Stimulated activated CD4-positive, alpha-beta T cell treated with anti-CD3 and anti-CD28 coated beads, Interleukin-1b, Interleukin-23, amount 100 ng/mL, for 48 hours (primary cell): ENCODE measurements at places on chromosomes 5 and 9.
A peak's percentile ranks its signal among the peaks of the same experiment; 100 is the strongest.

DNA sequence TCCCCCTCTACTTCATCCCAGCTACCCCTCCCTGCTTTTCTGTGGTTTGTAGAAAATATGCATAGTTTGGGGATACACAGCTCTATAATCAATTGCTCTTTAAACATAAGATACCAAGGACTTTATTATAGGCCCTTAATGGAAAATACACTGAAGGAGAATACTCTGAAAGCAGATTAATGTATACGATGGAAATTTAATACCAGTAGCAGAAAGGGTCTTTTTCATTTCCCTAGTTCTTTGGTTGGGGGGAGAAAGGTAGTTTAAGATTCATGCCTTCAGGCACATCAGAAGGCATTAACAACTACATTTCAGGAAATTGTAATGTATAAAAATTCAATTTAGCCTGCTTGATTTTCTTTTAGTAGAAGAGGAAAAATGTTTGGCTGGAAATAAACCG is 452.9 kb upstream of the ZNF608 start:
- DNase-seq = no peak

GRCh38 chr5:29263915-29264351 is 1929.6 kb upstream of the CDH6 start:
- DNase-seq = no peak

DNA sequence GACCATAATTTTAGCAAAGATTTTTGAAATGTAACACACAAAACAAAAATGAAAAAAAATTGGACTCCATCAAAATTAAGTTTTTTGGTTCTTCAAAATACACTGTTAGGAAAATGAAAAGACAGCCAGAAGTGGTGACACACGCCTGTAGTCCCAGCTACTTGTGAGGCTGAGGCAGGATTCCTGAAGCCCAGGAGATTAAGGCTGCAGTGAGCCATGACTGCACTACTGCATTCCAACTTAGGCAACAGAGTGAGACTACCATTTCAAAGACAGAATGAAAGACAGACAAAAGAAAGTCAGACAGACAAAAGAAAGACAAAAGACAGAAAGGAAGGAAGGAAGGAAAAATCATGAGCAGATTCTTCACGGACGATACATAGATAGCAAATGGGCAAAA is 7.5 kb downstream of the DIAPH1 start:
- DNase-seq = no peak

- peak; percentile 42 for DNase-seq
Observed at GRCh38 chr5:96434201-96434645, 1.2 kb upstream of the PCSK1 start.

DNA sequence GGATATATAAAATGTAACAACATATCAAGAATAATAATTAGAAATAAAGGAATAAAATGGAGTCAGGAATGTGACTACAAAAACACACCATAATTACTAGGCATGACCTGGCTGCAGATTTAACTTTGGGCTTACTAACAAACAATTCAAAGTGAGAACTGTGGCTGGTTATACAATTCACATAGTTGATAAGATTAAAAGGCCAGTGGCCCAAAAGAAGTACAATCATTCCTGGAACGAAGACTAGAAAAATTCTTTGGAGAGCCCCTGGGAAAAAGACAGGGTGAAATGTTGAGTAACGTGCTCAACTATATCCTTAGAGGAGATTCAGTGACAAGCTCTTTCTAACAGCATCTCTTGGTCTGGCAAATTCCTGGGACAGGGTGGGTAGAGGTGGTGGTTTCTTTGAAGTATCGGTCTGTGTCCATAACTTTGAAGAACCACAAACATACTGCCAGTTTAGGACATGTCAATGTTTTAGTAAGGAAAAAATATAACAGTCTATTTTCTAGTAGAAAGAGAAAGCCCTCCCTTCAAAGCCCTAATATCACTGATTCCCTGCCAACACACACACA is 75.0 kb upstream of the IL6ST start:
- no peak for DNase-seq

- no peak for DNase-seq
Observed at GRCh38 chr9:126859111-126859510, 1.3 kb upstream of the ZBTB34 start.

DNA sequence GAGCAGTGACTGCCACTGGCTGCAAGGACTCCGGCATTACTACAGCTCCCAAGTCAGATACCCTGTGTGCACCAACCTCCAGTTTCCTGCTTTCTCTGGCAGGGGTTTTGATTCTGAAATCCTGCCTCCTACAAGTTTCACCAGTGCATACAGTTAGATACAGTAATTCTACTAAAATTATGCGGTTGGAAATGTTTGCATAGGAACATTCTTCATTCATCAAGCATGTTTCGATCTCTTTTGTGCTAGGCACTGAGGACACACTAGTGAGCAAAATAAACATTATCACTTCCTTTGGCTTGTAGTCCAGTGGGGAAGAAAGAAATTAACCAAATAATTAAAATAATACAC is 152.2 kb downstream of the TMEM167A start:
- no peak for DNase-seq

DNA sequence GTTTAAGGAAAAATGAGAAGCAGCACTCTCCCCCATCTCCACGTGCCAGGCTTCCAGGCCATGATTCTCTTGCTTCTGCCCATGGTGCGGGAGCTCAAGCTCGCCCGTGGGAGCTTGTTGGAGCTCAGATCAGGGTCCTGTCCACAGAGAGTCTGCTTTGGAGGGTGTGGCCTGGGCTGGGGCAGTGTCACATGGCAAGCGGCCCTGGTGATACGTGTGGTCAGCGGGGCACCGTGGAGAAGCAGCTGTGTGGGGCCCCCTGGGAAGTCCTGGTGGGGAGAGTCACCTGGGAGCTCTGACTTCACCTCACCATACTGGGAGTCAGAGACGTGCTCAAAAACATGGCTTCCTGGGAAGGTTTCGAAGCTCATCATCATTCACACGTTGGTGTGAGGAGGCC is 275.3 kb downstream of the GADD45G start:
- DNase-seq = no peak

- DNase-seq = no peak
Observed at GRCh38 chr9:93577078-93577974, 942 bp downstream of the PHF2 start.

DNA sequence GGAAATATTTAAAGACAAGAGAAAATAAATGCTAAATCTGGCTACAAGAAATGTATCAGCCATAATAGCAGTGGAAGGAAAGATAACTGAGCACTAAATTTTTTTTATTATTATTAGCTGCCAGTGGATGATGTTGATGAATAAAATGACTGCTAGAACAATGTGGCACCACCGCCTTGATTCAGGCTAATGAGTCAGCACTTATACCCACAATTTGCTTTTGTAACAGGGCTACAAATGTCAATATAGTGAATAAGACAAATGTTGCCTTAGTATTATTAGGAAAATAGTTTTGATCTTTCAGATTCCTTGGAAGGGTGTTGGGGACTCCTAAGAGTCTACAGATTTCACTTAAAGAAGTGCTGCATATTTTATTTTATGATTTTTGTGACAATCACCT is 555.2 kb upstream of the GRAMD2B start:
- DNase-seq = no peak

- DNase-seq = no peak
Observed at GRCh38 chr5:116970318-116970717, 395.7 kb upstream of the SEMA6A start.

GRCh38 chr5:125112196-125112595 is 365.8 kb upstream of the ZNF608 start:
- no peak for DNase-seq

- peak; percentile 79 for DNase-seq
Observed at GRCh38 chr5:111530298-111530740, 18.0 kb upstream of the STARD4 start.

GRCh38 chr9:84481231-84481630 is 140.7 kb upstream of the SLC28A3 start:
- DNase-seq = no peak

DNA sequence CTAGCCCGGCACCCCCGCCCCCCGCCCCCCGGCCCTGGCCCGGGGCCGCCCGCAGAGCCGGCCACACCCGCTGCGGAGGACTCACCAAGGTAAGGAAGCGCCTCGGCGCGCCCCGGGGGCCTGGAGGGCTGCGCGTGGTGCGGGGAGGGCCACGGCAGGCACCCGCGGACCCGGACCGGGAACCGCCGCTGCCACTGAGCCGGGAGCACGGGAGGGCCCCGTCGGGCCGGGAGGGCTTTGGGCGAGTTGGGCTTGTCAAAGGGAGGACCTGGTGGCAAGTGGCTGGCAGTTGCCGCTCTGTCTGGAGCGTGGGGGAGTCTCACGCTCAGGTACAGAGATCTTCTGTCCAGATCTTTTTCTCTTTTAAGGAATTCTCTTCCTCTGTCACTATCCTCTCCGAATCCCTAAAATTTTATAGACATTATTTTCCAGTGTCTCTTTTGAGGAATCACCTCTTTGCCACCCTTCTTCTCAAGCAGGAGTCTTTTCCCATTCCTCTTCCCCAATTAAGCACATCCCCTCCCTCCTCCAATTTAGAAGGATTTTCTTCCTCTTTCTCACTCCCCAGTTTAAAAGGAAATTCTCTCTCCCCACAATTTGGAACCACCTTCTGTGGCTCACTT is 11.3 kb upstream of the LHX2 start:
- no peak for DNase-seq

- no peak for DNase-seq
Observed at GRCh38 chr5:119362714-119363113, 6.9 kb downstream of the TNFAIP8 start.

DNA sequence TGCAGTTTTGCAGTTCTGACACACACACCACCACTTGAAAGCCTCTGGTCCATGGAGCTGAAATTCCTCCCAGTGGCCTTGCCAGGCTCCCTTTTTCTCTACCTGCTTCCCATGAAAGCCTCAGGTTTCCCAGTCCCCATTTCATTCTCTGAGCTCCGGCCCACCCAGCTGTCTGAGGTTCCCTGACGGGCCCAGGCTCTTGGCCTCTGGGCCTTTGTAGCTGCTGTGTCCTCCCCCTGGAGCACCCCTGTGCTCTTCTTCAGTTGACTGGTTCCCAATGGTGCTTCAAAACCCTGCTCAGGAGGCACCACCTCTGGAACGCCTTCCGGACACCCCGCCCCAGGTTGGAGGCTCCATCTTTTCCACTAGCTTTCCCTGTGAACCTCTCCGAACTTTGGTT is 155.9 kb upstream of the SHB start:
- no peak for DNase-seq

GRCh38 chr9:123645762-123646161 is 284.2 kb downstream of the DENND1A start:
- no peak for DNase-seq

- DNase-seq = no peak
Observed at GRCh38 chr5:41790038-41790776, 80.0 kb downstream of the OXCT1 start.
